ENCODE measurements at places on chromosomes 11 and 22.

GRCh38 chr11:21564833-21565682, 627.8 kb upstream of the ANO5 start:
- DNase-seq = no peak

DNA sequence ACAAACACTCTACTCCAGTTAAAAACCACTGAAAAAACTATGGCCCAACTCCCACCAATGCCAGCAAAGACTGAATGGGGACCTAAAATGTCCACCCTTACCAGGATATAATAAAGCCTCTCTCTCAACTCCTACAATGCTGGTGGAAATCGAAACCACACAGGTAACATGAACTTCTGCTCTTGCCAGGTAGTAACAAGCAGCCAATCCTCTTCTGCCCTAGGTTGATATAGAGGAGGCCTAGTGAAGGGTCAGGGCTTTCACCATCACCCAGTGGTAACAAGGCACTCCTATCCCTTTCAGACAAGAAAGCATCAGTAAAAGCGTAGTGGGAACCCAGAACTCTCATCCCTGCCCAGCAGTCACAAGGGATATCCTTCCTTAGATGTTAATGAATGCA, 22.6 kb downstream of the DCUN1D5 start:
- DNase-seq = no peak

GRCh38 chr11:73971175-73971719, 11.4 kb downstream of the UCP2 start:
- no peak for DNase-seq

DNA sequence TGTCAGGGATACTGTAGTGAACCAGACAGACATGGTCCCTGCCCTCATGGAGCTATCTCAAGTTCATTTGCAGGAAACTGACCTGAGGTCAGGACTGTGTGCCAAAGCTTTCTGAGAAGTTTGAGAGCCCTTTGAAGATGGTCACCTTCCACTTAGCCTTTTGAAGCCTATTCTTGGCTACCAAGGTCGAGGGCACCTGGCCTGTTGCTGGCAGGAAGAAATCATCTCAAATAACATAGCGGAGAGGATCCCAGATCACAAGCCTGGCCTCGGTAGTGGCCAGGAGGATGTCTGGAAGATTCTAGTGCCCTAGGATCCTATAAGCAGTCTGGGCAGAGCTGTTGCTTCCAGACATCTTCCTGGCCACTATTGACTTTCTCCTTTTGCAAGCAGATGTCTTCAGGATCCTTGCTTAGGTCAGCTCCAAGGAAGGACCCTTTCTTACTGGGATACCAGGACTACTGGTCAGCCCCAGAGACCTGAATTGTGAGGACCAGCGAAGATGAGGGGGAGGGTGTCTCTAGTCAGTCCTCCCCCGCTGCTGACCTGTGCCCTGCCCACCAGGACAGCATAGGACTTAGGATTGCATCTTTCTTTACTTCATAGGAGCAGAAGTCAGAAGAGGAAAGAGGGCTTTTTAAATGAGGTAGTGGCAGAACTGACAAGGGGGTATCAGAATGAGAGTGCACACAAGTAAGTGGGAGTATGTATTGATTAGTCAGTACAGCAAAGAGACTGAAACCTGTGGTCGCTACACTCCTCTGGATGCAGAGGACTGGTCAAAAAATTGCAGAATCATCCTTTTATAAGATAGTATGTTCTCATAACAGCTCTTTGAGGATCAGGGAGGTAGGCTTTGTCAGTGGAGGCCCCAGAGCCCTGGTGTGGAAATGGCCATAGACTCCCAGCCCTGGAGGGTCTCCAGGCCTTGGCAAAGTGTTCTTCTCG, 94.8 kb downstream of the TEAD1 start:
- no peak for DNase-seq

- no peak for DNase-seq
Measured at GRCh38 chr11:111172321-111172862, 73.1 kb upstream of the POU2AF2 start.

Measured in EL (cell line).